GM12878 (cell line): ENCODE measurements at places on chromosomes 6 and 20. TPM values are rescaled to one million over a fixed set of nuclear protein-coding genes. Genes with fewer than 3 reads are reported as not detected.

Gene PRND
- not detected in 2 replicates for polyA plus RNA-seq

Gene SALL4
- polyA plus RNA-seq = not detected in 2 replicates

Gene SPTLC3
- polyA plus RNA-seq = not detected in 2 replicates

Gene PIGU
- polyA plus RNA-seq = 34.3 and 35.1 TPM in 2 replicates

Gene TMEM74B
- not detected in 2 replicates for polyA plus RNA-seq

Gene DDO
- polyA plus RNA-seq = not detected in 2 replicates

Gene CD109
- polyA plus RNA-seq = 2.0 and 2.1 TPM in 2 replicates

Gene SLC25A27
- polyA plus RNA-seq = not detected in 2 replicates

Gene FAM83C
- polyA plus RNA-seq = not detected in 2 replicates

Gene PTCHD4
- polyA plus RNA-seq = 0.08 and 0.17 TPM in 2 replicates

Gene DOK5
- polyA plus RNA-seq = 0.15 TPM in 1 of 2 replicates, not detected in the other

Gene PRSS35
- not detected in 2 replicates for polyA plus RNA-seq

Gene SLC17A3
- polyA plus RNA-seq = not detected in 2 replicates

Gene KCNQ5
- 3.8 and 3.9 TPM in 2 replicates for polyA plus RNA-seq

Gene CTNNBL1
- polyA plus RNA-seq = 102 and 110 TPM in 2 replicates

Gene PMEPA1
- polyA plus RNA-seq = 0.04 TPM in 1 of 2 replicates, not detected in the other

Gene GLP1R
- not detected in 2 replicates for polyA plus RNA-seq

Gene OXT
- polyA plus RNA-seq = not detected in 2 replicates

Gene HSPA12B
- 0.08 TPM in 1 of 2 replicates, not detected in the other for polyA plus RNA-seq

Gene RBPJL
- not detected in 2 replicates for polyA plus RNA-seq

Gene KHDC1
- 6.6 and 6.8 TPM in 2 replicates for polyA plus RNA-seq

Gene CD40
- polyA plus RNA-seq = 80.1 and 80.2 TPM in 2 replicates

Gene LPA
- 0.27 and 0.39 TPM in 2 replicates for polyA plus RNA-seq

Gene RFX6
- polyA plus RNA-seq = not detected in 2 replicates

Gene STMND1
- 0.15 TPM in 1 of 2 replicates, not detected in the other for polyA plus RNA-seq

Gene VSX1
- not detected in 2 replicates for polyA plus RNA-seq

Gene SMLR1
- polyA plus RNA-seq = not detected in 2 replicates

Gene PSORS1C1
- polyA plus RNA-seq = 0.11 and 1.00 TPM in 2 replicates

Gene C2
- 0.11 and 0.15 TPM in 2 replicates for polyA plus RNA-seq

Gene GRIK2
- not detected in 2 replicates for polyA plus RNA-seq

Gene MUCL3
- 0.04 and 0.17 TPM in 2 replicates for polyA plus RNA-seq

Gene SYS1
- 8.6 and 9.8 TPM in 2 replicates for polyA plus RNA-seq

Gene BPIFB4
- not detected in 2 replicates for polyA plus RNA-seq

Gene ZSCAN23
- 0.28 and 0.37 TPM in 2 replicates for polyA plus RNA-seq

Gene MED20
- polyA plus RNA-seq = 20.4 and 20.6 TPM in 2 replicates

Gene FOXS1
- not detected in 2 replicates for polyA plus RNA-seq

Gene WFDC5
- polyA plus RNA-seq = 0.20 TPM in 1 of 2 replicates, not detected in the other

Gene TNNC2
- 0.37 TPM in 1 of 2 replicates, not detected in the other for polyA plus RNA-seq

Gene FAM229B
- 5.2 and 5.3 TPM in 2 replicates for polyA plus RNA-seq

Gene CTAGE9
- polyA plus RNA-seq = not detected in 2 replicates

Gene CALHM6
- 3.2 and 3.8 TPM in 2 replicates for polyA plus RNA-seq

Gene PSMB9
- polyA plus RNA-seq = 517 and 532 TPM in 2 replicates

Gene TNF
- 47.6 and 49.4 TPM in 2 replicates for polyA plus RNA-seq

Gene GPX5
- not detected in 2 replicates for polyA plus RNA-seq

Gene GATA5
- polyA plus RNA-seq = not detected in 2 replicates

Gene KIAA1586
- 33.1 and 33.4 TPM in 2 replicates for polyA plus RNA-seq

Gene FANCE
- polyA plus RNA-seq = 6.3 and 7.6 TPM in 2 replicates

Gene GINS1
- 34.5 and 40.5 TPM in 2 replicates for polyA plus RNA-seq

Gene LST1
- polyA plus RNA-seq = 10.0 and 11.5 TPM in 2 replicates

Gene ENTPD6
- polyA plus RNA-seq = 32.7 and 33.2 TPM in 2 replicates

Gene CLPSL1
- not detected in 2 replicates for polyA plus RNA-seq

Gene TBXT
- 0.18 TPM in 1 of 2 replicates, not detected in the other for polyA plus RNA-seq

Gene RCAN2
- polyA plus RNA-seq = 0.06 TPM in 1 of 2 replicates, not detected in the other

Gene NKX2-4
- not detected in 2 replicates for polyA plus RNA-seq

Gene ELOVL4
- polyA plus RNA-seq = 0.05 TPM in 1 of 2 replicates, not detected in the other
